ENCODE measurements at places on chromosomes 5 and 9.

DNA sequence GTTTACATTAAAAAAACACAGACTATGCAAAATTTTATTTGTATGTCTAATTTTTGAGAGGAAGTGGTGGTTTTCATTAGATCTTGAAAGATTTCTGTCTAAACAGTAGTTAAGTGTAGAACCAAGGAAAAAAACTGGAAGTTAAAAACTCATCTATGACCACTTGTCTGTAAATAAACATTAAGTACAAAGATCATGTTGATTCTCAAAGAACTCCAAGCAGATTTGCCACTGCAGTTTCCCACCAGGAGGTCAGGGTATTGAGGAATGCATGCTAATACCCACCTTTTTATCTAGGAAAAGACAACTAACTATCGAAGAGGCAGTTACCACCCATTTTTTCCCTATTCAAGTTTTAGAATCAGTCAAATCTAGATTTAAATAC is 1.9 kb downstream of the STOM start:
- no peak for DNase-seq

DNA sequence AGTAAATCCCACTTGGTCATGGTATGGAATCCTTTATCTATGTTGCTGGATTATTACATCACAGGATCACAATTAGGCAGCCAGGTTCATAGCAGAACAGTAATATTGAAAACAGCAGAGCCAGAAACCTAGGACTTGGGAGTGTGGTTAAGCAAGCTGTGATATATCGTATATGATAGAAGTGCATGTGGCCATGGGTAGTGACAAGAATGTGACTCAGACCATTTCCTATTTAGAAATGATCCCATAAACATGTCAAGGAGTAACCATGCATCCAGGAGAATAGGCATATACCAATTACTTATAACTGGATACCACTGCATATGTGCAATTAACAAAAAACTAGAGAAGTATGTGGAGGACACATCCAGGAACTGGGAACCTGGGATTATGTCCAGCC is 31.2 kb downstream of the AMBP start:
- no peak for DNase-seq

DNA sequence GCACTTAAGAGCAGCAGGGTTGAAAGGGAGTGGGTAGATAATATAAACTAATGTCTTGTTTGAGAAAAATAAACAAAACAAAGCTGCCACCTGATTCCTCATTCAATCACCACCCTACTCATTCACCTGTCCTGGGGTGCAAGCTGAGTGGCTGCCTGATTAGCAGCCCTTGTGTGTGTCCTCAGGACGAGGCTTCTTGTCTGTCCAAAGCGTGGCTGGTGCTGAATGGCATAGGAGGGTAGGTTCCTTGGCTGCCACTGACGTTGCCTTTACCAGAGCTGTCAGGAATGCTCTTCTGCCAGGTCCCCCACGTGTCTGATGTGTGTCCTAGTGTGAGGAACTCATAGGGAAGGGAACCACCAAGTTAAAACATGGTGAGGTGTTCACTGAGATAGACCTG is 146.6 kb upstream of the SLC24A2 start:
- DNase-seq = no peak

GRCh38 chr5:123180676-123181393 is 91.8 kb downstream of the PRDM6 start:
- no peak for DNase-seq

GRCh38 chr9:81035171-81035570 is 654.2 kb downstream of the TLE1 start:
- DNase-seq = no peak

DNA sequence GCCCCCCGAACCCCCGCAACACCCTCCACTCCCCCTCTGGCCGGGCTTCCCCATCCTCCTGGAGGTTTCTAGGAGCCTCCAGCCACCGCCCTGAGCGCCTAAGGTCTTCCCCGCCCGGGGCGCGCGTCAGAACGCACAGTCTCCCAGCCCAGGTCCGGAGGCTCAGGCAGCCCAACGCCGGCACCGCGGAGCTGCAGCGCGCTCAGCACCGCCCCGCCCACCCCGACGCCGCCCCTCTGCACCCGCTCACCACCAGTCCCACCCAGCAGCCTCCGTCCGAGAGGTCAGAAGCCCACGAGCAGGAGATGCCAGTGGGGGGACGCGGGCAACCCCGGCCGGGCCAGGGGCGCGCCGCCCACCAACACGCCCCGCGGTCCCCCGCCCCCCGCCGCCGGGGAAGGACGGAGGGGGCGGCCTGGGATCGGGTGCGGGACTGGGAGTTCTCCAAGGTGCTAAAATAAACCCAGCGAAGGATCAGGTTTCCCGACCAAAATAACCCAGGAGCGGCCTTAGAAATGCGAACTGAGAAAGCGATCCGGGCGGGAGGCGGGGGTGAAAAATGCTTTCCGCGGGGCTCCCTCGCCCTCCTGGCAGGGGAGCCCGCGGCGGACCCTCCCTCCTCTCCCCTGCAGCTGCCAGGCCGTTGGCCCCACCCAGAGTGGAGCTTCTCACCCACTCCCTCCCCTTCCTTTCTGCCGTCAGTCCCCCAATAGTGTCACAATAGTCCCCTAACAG is 6.5 kb upstream of the FAM78A start:
- DNase-seq = no peak

DNA sequence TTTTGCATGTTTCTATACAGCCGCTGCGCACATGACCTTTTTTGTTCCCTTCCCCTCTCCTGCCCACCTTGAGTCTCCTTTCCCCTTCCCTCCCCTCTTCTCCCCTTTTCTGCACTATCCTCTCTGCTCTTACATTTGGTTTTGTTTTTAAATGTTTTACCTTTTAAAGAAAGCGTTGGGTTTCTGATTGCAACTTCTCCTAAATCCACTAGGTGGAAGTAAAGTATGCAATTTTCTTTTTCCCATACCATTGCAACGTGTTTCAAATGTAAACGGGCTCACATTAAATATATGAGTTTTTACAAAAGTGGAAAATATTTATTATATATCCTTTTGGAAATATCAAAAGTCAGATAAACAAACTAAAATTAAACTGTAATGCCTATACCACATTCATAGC is 500.9 kb downstream of the DIRAS2 start:
- DNase-seq = no peak

GRCh38 chr5:320524-321229 is 837 bp upstream of the AHRR start:
- no peak for DNase-seq

GRCh38 chr9:114138552-114138971 is 16.8 kb upstream of the COL27A1 start:
- no peak for DNase-seq

GRCh38 chr5:96075579-96076289 is 114.1 kb upstream of the ELL2 start:
- no peak for DNase-seq

GRCh38 chr5:160434022-160434531 is 12.4 kb downstream of the PTTG1 start:
- DNase-seq = no peak

DNA sequence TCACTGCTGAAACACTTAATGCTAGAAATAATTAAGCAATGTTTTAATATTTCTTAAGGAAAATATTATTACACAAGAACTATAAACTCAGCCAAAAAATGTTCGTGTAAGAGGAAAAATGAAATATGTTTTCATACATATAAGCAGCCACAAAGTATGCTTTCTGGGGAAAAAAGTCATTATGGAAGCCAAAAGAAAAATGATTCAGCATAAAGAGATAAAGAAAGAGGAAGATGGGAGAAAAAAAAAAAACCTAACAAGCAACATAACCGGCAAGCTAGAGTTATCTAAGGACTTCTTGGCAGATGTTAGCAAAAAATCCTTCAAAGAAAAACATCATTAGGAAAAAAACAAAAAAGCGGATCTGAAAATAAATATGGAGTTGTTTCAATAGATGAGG is 179.1 kb downstream of the MUSK start:
- no peak for DNase-seq

DNA sequence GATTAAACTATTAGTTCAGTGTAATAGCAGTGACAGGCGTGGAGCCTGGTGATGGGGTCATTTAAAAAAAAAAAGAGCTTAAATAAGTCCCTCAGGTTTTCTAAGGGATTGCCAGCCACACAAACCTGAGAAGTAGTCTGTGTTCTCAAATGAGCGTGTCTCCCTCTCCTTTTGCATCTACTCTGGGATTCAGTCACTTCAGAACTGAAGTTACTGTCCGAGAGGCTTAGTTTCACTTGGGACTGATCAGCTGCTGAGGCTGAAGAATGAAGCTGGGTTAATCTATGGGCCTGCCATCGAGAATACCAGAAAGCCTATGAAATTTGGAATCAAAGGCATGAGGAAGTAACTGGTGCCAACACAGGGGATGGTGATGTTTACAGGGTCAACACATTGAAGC is 310.1 kb downstream of the ADAMTS6 start:
- DNase-seq = no peak

DNA sequence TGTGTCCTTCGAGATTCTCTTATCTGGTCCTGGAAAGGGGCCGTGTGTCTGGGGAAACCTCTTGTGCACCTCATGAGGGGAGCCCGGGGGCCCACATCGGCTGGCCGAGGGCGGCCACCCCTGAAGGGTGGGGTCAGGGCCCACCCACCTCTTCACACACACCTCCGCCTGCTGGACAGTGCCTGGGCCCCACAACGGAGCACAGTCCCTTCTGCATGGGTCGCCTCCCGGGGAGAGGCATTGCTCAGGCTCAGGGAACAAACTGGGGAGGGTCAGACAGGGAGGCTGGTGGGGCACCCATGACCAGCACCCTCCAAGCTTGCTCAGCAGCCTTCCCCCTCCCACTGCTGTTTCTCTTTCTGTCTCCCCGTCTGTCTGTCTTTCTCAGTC is 1.3 kb upstream of the LRRC14B start:
- DNase-seq = no peak

GRCh38 chr9:110579034-110579861 is at the start of gene SVEP1:
Gene SVEP1 (minus strand): TSS chr9:110579741. CDS start chr9:110579543, 198 bp downstream.
- DNase-seq = no peak

- DNase-seq = no peak
Observed at GRCh38 chr9:126432659-126433058, 106.0 kb downstream of the MVB12B start.

DNA sequence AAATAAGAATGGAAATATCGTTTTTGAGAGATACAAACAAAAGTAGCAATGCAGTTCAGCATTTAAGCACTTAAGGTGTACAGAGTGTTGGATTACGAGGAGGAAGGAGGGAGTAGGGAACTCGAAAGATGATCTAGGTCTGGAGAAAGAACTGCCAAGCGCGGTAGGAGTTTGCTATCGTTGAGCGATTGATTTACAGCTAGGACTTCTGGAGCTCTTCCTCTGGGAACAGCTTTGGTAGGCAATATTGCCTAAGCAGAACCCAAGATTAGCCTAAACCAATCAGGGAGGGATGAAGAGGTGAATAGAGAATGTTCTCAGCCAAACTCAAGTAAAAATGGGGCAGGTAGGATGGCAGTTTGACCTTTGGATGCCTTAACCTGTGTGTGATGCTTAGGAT is 965 bp downstream of the CLTA start:
- DNase-seq = no peak

GRCh38 chr5:169728-170094 is 21.6 kb upstream of the LRRC14B start:
- no peak for DNase-seq

GRCh38 chr5:178793151-178793550 is 62.7 kb upstream of the ZNF354A start:
- DNase-seq = no peak

- DNase-seq = no peak
Observed at GRCh38 chr5:118965890-118966289, 22.5 kb downstream of the DTWD2 start.

- no peak for DNase-seq
Observed at GRCh38 chr9:32551276-32552051, 663 bp upstream of the SMIM27 start.

DNA sequence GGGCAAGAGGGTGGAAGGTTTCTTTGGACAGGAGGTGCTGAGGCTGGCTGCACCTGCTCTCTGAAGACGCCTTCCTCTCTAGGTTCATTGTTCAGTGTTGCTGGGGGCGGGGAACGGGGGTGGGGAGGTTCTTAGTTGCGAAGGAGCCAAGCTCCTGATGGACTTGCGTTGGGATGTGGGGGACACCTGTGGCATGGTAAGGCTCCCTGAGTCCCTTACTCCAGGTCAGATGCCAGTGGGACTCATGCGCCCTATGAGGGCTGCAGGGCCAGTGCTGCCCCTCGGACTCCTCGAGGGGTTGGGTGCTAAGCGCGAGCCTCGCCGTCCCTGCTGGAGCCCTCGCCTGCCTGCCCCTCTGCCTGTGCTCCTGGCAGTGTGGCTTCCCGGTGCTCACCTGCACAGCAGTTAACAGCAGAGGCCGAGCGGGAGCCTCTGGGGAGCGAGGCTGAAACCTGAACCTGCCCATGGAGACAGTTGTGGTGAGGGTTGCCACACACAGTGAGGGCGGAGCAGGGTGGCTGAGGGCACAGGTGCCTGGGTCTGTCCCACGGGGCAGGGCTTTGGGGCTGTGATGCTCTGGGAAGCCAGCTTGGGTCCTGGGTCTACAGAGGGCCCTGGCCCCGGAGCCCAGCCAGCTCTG is 5.5 kb downstream of the RNU6ATAC start:
- no peak for DNase-seq

DNA sequence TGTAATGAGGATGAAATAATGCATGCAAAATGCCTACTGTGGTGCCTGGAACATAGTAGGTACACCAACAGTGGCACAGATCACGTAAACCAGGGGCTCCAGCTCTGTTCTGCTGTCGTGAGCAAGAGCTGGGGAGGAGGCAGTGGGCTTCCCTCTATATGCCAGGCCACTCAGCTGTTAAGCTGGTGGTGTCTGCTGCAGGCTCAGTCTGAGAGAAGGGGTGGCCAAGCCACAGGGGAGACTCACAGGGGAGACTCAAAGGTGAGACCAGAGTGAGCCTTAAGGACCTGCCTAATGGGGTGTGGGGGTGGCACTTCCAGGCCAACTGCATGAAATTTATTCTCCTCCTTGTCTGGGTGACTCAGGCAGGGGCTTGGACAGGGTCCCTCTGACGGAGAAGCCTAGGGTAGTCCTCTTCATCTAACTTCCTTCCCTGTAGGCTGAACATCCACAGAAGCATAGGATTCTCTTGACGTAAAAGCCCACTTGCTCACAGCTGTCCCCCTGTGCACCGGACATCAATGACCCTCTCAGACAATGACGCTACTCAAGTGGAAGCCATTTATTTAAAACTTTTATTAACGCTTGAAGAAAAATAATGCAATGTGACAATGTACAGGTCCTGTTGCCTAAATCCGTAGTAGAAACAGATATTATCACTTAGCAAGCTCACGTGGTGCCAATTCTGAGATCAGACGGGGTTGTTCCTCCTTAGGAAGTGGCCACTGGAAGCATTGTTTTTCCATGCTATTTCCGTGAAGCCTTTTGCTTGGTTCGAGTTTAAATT is 13.9 kb downstream of the STC2 start:
- DNase-seq = no peak

GRCh38 chr5:111198281-111198966 is 25.8 kb upstream of the CAMK4 start:
- DNase-seq = no peak

DNA sequence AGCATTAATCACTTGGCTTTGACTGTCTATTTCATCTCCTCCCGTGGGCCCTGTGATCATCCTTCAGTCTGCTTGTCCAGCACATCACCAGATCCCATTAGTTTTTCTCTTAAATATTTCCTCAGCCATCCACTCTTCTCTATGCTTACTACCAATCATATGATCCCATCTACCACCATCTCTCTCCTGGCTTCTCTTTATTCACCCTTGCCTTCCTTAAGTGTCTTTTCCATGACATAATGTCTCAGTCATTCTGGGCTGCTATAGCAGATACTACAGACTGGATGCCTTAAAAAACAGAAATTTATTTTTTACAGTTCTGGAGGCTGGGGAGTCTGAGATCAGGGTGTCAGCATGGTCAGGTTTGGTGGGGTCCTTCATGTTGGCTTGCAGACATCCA is 208.4 kb upstream of the PPP1R2B start:
- no peak for DNase-seq
